Stimulated activated CD4-positive, alpha-beta T cell treated with anti-CD3 and anti-CD28 coated beads, Interleukin-2, amount 100 ng/mL, for 24 hours (primary cell): ENCODE measurements at places on chromosomes 2 and 18.

DNA sequence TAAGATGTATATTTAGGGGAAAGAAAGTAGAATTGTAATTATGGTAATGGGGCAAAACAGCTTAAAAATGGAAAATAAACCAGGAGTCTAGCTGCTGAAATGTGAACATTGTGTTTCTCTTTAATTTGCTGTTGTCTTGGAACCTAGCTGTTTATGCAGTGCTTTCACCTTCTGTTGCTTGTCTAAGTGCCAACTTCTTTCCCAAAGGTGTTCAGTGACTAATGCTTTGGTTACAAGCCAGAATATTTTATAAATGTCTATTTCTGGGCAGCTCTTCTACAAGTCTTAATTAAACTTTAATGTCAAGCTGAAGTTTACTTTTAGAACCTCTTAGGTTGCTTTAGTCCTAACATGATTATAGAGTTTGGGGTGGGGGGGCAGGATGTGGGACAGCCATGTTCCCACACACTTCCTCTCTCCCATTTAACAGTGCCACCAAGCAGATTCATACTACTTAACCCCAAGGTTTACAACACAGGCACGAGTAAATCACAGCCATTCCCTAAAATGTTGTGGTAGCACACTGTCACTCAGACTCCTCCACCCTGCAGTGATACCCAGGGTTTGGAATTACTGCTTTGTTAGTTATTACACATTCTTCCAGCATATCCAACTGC is 60.6 kb downstream of the ITGA4 start:
- no peak for DNase-seq

DNA sequence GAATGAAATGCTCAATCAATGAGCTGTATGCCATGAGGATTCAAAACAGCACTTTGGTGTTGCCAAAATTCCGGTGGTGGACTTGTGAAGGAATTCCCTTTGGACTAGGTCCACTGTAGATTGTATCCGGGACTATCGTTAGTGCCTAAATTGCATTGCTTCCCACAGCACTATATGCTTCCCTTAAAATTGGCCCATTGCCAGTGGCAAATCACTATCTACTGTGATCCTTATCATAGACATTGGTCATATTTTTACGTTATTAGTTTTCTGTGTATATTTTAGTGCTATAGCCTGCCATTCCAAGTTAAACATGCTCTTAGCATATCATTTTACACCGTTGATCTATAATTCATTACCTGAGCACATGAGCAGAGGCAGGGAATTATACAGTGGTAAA is 1.7 kb downstream of the PJVK start:
- DNase-seq = no peak

- no peak for DNase-seq
These were observed 8.0 kb upstream of the PTPN4 start for GRCh38 chr2:119751706-119752105.

GRCh38 chr2:94970353-94970752 is 55.2 kb upstream of the MAL start:
- no peak for DNase-seq

GRCh38 chr2:71614976-71615766 is 161.8 kb downstream of the DYSF start:
- no peak for DNase-seq

DNA sequence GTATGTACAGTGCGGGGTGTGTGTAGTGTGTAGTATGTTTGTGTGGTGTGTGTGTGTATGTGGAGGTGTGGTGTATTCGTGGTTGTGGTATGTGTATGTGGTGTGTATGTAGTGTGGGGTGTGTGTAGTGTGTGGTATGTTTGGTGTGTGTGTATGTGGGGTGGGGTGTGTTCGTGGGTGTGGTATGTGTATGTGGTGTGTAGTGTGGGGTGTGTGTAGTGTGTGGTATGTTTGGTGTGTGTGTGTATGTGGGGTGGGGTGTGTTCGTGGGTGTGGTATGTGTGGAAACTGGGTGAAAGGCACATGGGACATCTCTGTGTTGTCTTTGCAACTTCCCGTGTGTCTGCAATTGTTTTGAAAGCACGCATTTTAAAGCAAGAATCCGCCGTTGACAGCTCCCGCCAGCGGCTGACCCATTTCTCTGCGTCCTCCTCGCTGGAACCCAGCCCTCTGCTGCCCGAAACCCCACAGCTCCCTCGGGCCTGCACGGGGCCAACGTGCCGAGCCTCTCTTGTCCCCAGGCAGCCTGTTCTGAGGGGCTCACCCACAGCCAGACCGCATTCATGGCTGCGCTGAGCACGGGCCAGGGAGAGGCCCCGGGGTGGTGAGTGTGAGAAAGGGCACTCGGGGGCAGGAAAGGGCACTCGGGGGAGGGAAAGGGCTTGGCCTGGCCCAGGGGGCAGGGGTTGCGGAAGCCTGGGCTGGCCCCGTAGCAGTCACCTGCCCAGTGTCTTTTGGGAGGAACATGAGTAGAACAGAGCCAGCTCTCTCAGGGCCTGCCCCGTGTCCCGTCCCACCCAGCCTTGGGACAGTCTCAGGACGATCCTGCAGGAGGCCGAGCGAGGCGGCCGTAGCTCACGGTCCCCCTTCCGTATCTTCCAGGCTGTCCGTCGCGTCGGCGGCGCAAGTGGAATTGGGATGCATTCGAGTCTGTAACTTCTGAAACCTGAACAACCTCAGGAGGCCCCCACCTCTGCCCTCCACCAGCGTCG is 61.4 kb downstream of the TWIST2 start:
- no peak for DNase-seq

DNA sequence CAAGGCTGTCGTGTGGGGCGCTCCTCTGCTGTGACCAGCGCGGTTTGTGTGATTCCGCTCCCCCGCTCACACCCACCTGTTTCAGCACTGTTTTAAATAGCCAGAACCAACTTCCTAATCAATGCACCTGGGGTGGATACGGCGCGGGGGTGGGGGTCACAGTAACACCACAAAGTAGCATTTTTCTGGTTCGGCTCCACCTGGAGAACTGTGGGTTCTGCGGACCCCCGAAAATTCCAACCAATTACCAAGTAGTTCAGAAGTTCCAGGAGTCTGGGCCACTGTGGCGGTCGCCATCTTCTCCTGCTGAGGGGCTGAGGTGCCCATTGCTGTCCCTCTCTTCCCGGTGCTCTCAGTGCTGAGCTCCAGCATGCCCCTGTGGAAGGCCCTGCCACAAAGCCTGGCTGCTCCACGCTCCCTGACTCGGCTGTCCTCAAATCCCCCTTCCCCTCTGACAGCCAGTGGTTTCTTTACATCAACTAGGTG is 79.4 kb downstream of the GFPT1 start:
- DNase-seq = no peak

DNA sequence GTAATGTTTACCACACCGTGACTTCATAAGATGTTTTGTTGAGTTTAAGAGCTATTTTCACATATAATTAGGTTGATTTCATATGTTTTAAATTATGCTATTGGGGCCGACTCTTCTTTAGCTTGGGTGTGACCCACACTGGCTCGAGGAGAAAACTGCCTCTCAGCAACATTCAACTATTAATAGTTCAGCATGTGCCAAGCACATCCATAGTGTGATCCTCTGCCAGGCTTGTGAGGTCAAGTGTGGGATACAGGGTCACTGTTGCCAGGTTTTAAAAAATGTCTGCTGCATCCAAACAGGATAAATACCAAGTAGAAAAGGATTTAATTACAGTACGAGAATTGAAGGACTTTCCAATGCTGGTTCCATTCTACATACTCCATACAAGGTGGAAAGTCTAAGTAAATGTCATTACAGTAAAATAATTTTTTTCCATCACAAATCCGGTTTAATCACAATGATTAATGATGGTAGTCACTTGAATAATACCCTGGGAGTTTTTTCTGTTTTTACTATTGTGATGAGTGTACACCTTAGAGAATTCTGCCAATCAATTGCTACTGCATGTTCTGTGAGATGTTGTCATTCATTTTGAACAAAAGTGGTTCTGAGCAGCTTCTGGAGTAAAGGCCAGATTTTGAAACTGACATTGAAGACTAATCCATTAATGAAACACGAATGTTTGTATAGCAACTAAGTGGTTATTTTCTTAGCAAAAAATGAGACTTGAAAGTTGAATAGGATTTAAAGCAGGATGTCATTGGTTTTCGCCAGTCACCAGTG is 84.5 kb downstream of the ABI2 start:
- DNase-seq = no peak

GRCh38 chr18:9779630-9780029 is 71.5 kb downstream of the RAB31 start:
- DNase-seq = no peak

- no peak for DNase-seq
These were observed 155.3 kb downstream of the DPP4 start for GRCh38 chr2:161918692-161919091.

GRCh38 chr18:3912705-3913104 is 462.7 kb downstream of the TGIF1 start:
- no peak for DNase-seq

GRCh38 chr2:188850786-188851185 is 123.4 kb upstream of the COL3A1 start:
- DNase-seq = no peak

GRCh38 chr2:134792186-134792585 is 46.2 kb upstream of the ACMSD start:
- DNase-seq = no peak

DNA sequence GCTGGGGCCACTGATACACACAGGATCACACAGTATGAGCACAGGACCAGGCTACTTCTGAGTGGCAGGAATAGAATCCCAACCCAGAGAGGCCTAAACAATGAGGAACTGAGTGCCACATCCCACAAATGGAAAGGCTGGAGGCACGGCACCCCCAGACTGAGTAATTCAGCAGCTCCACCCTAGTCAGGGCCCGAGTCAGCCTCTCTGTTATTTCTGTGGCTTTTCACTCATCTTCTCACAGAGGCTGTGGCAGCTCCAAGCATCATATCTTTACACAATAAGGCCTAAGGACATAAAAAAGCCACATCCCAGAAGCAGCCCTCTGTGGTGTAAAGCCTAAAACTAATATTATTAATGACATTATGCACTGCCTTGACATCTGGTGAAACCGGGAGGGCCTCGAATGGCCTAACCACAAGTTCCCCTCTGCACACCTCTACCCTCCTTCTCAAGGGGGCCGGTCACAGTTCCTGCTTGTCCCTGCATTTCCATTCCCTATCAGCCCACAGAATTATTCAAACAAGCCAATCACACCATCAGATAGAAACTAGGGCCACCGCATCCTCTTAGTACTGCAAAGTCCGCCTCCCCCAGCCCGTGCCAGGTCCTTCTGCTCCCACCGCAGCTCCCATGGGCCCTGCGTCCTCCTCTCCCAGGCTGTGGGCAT is 12.5 kb upstream of the MAL start:
- DNase-seq = no peak

GRCh38 chr2:204280262-204280668 is 265.0 kb upstream of the PARD3B start:
- no peak for DNase-seq

DNA sequence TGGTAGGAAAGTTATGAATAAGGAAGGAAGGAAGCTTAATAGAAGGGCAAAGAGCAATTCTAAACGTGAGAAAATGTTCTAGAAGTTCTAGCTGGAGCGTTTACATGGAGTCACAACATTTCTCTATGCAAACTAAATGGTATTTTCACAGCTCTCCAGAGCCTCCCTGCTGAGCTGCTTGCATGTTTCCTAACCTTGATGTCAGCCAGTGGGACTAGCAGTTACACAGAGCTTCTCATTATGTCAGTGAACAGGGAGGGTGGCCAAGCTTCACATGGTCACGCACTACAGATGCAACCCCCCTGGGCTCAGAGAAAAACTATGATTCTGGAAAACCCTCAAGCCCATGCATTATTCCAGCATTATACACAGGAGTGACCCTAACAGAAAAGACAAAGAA is 153.4 kb upstream of the CCDC150 start:
- DNase-seq = no peak

GRCh38 chr2:178845566-178846457 is 38.6 kb upstream of the TTN start:
- no peak for DNase-seq

DNA sequence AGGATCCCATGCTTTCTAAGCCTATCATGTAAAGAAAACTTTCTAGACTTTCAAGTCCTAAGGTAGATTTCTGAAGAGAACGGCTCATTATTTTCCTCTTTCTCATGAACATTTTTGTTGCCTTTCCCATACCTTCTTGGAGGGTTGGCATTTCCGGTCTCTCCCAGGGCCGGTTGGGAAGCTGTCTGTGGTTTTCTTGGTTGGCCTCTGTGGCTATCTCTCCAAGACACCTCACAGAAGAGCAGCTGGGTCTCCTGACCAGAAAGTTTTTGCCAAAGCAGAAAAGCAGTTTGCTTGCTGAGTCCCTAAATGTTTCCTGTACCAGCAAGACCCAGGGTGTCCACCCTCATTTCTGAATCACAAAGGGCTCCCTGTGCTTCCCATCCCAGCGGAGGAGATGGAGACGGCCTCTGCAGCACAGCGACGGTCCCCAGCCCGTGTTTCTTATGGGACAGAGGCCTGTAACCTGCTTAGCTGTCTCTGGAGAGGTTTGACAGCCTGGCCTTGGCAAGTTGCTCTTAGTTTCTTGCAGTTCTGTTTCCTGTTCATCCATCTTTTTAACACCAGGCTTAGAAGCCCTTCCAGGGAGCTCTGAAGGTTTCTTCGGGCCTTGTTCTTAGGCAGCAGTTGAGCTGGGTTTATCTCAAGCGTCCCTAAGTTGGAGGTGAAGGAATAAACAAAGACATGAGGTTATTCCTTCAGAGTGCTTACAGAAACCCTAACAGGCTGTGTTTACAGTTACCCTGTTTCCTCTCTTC is 39.8 kb downstream of the GREB1 start:
- no peak for DNase-seq

- DNase-seq = no peak
These were observed 59.7 kb downstream of the CYP1B1 start for GRCh38 chr2:38016219-38016618.

- DNase-seq = peak; percentile 77
These were observed at the start of gene PPP4R1 for GRCh38 chr18:9614401-9615279. Gene PPP4R1, minus strand, starts transcription at chr18:9614559. Its CDS starts 75 bp downstream, at chr18:9614484.

DNA sequence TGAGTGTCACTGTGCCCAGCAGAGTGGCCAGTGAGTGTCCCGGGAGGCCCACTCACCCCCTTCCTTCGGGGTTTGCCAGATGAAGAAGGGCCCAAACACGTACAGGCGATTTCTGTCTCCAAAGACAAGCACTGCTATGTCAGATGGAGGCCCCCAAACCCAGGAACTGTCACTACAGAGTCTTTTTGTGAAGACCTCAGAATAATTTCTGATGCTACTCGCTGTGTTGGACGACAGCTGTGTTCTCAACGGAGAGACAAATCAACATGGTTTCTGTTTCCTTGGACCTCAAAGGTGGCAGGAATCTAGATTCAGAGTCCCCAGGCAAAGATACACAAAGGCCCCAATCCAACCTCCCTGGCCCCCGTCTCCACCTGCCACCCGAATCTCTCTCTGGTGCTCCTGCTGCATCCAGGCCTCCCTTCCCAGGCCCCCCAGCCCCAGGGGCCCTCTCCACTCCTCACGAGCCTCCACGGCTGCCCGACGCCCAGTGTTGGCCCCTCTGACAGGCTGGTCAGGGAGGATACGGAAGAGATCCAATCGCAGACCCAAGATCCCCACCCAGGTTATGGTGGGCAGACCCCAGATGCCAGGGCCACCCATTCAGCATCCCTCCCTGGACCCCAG is 2.4 kb upstream of the GPR17 start:
- DNase-seq = no peak

- no peak for DNase-seq
These were observed 157.6 kb downstream of the ATAD2B start for GRCh38 chr2:23769364-23769763.

- no peak for DNase-seq
These were observed 32.8 kb downstream of the LPIN2 start for GRCh38 chr18:2979871-2980790.
